Heart left ventricle (tissue), 16 donors: ENCODE measurements at places on chromosomes 4 and X. TPM values are rescaled to one million over a fixed set of nuclear protein-coding genes. Genes with fewer than 3 reads are reported as not detected.
A peak's percentile ranks its signal among the peaks of the same experiment; 100 is the strongest.

MAB21L2 gene
- total RNA-seq, result 0.32 TPM

RRH gene
- total RNA-seq, result 0.21 TPM

TBC1D8B gene
- total RNA-seq, result 2.5 TPM

DCK gene
- 12.6 TPM for total RNA-seq

TASL gene
- 0.21 TPM for total RNA-seq

FAM53A gene
- 2.3 TPM for total RNA-seq

RPA4 gene
- total RNA-seq, result 0.32 TPM

ARAP2 gene
- 9.4 TPM for total RNA-seq

ZNF280C gene
- total RNA-seq, result 2.6 TPM

DNA sequence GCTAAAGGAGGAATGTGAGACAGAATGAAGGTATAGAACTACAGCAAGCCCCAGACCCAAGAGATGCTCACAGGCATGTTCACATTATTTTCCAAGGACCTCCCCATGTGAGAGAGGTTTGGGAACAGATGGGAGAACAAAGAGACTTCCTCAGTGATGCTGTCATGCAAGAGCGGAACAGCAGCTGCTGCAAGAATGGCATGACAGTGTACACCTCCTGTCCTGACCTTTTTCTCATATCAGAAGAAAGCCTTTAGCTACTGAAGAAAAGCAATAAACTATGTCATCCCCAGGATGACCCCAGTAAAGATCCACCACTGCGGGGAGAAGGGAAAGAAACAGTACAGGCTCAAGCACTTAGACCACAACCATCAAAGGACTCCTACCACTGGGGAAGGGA, 7.2 kb downstream of the PRDM5 start:
- peaks cover 8% of the 10 kb centered on the region for H3K36me3 ChIP-seq
- DNase-seq, result no peak
- no peak overlapping the region for H3K27ac ChIP-seq
- H3K4me3 ChIP-seq, result no peak overlapping the region
- H3K27me3 ChIP-seq, result no peaks in the 10 kb centered on the region

DNA sequence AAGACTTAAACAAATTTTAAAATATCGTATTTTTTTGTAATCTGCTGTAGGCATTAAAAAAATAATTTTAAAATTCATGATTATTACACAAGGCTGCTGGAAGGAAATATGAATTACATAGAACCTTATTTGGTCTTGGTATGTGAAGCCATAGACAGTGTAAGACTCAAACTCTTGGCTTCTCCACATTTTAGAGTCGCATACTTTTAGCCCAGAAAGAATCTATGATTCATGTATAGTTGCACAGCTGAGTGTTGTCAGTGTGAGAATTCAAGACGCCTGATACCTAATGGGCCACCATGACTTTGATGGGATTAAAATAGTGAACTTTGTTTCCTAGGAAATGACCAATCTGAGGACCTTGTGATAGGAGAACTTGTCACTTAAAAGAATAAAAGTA, 1.4 kb downstream of the INTU start:
- DNase-seq, result no peak
- no peak overlapping the region for H3K27ac ChIP-seq
- H3K36me3 ChIP-seq, result no peaks in the 10 kb centered on the region
- H3K4me1 ChIP-seq, result no peaks in the 10 kb centered on the region

- no peaks in the 10 kb centered on the region for H3K36me3 ChIP-seq
- peaks cover 19% of the 10 kb centered on the region for H3K4me1 ChIP-seq
- peak; percentile 90 for DNase-seq
- no peak overlapping the region for H3K27ac ChIP-seq
- H3K27me3 ChIP-seq, result no peaks in the 10 kb centered on the region
Observed at GRCh38 chrX:275967-276580, 5.1 kb upstream of the PLCXD1 start.

GRCh38 chrX:77160301-77160700, 286.9 kb upstream of the FGF16 start:
- no peak for DNase-seq
- H3K27ac ChIP-seq, result no peak overlapping the region
- H3K27me3 ChIP-seq, result no peaks in the 10 kb centered on the region
- H3K4me3 ChIP-seq, result no peak overlapping the region

- H3K27me3 ChIP-seq, result no peaks in the 10 kb centered on the region
- peaks cover 10% of the 10 kb centered on the region for H3K4me1 ChIP-seq
- H3K4me3 ChIP-seq, result no peak overlapping the region
- no peaks in the 10 kb centered on the region for H3K36me3 ChIP-seq
Observed at GRCh38 chrX:37746218-37746941, 33.5 kb upstream of the CYBB start.

- H3K4me3 ChIP-seq, result no peak overlapping the region
- no peaks in the 10 kb centered on the region for H3K36me3 ChIP-seq
- H3K27me3 ChIP-seq, result no peaks in the 10 kb centered on the region
- no peak overlapping the region for H3K27ac ChIP-seq
- H3K4me1 ChIP-seq, result no peaks in the 10 kb centered on the region
- no peak for DNase-seq
Observed at GRCh38 chrX:118208481-118208880, 91.9 kb upstream of the KLHL13 start.

DNA sequence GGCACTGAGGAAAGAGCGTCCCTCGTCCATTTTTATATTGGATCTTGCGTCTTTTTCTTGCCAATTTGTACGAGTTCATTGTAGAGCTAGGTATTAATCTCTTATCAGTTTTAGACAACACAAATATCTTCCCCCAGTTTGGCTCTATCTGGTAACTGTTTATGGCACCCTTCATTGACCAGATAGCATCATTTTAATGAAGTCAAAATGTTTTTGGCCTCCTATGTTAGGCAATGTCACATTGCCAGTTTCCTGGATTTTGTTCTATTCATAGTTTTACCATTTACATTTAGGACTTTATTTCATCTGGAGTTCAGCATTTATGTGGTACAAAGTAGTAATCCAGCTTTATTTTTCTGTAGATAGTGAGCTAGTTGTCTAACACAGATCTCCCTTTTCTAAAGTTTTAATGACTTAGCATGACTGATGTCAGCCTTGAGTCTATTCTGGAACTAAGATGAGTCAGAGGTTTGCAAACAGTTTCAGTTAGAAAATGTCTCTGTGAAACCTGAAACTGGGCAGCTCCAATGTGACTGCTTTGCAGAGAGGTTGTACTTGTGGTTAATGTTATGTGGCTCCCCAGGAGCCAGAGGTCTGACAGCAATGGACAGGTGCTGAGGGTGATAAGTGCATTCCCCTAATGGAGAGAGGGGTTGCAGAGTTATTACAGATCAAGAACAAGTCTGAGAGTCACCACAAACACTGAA, 5.3 kb upstream of the STBD1 start:
- H3K4me1 ChIP-seq, result peaks cover 17% of the 10 kb centered on the region
- H3K36me3 ChIP-seq, result no peaks in the 10 kb centered on the region
- H3K4me3 ChIP-seq, result no peak overlapping the region
- H3K27ac ChIP-seq, result peak overlapping the region; percentile 47
- no peaks in the 10 kb centered on the region for H3K27me3 ChIP-seq
- DNase-seq, result no peak

DNA sequence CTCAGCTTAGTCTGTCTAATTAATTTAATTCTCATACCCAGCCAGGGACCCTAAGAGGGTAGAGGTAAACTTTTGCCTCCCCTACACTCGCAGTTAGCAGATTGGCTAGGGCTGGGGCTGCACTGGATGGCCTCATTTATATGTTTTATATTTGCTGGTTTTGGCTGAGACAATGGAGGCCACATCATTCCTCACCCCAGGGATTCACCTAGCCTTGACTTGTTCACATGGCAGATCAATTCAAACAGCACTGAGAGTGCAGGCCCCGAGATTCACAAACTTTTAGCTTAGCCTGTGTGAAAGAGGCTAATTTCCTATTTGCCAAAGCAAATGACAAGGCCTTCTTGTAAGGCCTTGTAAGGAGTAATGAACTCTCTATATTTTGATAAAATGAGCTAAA, 844.4 kb downstream of the ARAP2 start:
- H3K27me3 ChIP-seq, result no peaks in the 10 kb centered on the region
- H3K4me1 ChIP-seq, result no peaks in the 10 kb centered on the region
- no peak overlapping the region for H3K27ac ChIP-seq

DNA sequence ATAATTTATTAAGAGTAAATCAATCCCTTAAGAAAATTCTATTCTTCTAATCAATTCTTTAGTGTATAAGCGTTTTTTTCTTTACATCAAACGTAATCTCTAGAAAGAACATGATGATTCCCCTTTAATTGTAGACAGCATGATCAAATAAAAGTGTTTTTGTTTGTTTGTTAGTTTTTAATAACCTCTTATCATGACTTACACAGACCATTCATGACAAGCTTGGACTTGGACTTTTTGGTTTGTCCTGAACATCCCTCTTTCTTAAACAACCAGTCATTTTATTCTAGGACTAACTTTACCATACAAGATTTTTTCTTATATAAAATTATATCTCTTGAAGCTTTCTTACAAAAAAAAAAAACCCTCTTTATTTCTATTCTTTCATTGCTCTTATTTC, 344.6 kb upstream of the SPOCK3 start:
- no peaks in the 10 kb centered on the region for H3K27me3 ChIP-seq
- no peak overlapping the region for H3K27ac ChIP-seq
- no peaks in the 10 kb centered on the region for H3K4me1 ChIP-seq
- H3K4me3 ChIP-seq, result no peak overlapping the region
- H3K36me3 ChIP-seq, result no peaks in the 10 kb centered on the region

- H3K27ac ChIP-seq, result no peak overlapping the region
- H3K27me3 ChIP-seq, result no peaks in the 10 kb centered on the region
- peaks cover 6% of the 10 kb centered on the region for H3K4me1 ChIP-seq
- no peaks in the 10 kb centered on the region for H3K36me3 ChIP-seq
- no peak for DNase-seq
Observed at GRCh38 chr4:123127875-123128274, 205.5 kb upstream of the NUDT6 start.

DNA sequence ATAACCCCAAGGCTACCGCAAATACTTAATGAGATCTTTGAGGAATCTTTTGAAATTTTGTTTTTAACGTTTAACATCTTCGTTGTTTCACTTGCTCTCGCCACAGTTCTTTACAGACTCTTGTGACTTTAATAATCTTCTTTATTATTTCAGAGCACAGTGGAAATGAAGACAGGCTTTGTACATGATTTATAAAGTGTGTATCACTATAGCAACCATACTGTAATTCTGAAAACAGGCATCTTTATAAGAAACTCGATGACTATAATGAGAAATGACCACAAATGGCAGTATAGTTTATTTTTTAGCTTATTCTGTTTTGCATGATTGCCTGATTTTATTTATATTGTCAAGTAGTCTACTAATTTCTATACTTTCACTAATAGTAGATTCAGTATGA, 224.4 kb upstream of the GALNTL6 start:
- H3K27me3 ChIP-seq, result no peaks in the 10 kb centered on the region
- no peak overlapping the region for H3K4me3 ChIP-seq
- H3K27ac ChIP-seq, result no peak overlapping the region
- H3K36me3 ChIP-seq, result no peaks in the 10 kb centered on the region
- H3K4me1 ChIP-seq, result no peaks in the 10 kb centered on the region

DNA sequence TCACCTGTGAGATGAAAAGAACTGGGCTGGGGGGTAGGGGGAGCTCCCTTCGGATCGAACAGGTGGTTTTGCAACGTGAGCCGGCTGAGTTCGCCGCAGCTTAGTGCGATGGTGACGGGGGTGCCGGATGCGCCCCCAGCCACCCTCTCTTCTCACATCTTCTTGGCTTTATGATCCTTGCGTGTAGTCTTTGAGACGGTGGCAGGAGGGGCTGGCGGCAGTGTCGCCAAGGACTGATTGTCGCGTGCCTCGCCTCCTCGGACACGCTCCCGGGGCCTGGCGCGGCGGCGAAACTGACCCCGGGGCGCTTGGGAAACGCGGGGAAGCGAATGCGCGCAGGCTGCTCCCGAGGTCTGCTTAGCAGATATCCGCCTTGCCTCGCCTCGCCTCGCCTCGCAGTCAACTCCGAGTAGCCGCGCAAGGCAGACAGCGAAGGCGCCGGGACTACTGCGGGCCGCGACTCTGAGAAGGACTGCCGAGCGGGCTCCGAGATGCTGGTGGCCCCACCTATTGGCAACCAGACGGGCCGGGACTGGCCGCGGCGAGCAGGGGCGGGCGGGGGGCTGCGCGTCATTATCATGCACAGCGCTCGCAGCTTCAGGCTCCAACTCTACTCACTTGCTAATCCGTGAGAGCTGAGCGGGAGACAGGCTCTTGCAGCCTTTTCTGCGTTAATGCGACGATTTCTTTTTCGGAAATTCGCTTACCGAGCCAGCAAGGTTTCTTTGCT, 1.5 kb downstream of the GRID2 start:
- H3K36me3 ChIP-seq, result no peaks in the 10 kb centered on the region
- peak; percentile 29 for DNase-seq
- no peak overlapping the region for H3K27ac ChIP-seq
- peak overlapping the region; percentile 50 for H3K4me3 ChIP-seq
- H3K4me1 ChIP-seq, result peaks cover 6% of the 10 kb centered on the region
- H3K27me3 ChIP-seq, result peaks cover 67% of the 10 kb centered on the region

DNA sequence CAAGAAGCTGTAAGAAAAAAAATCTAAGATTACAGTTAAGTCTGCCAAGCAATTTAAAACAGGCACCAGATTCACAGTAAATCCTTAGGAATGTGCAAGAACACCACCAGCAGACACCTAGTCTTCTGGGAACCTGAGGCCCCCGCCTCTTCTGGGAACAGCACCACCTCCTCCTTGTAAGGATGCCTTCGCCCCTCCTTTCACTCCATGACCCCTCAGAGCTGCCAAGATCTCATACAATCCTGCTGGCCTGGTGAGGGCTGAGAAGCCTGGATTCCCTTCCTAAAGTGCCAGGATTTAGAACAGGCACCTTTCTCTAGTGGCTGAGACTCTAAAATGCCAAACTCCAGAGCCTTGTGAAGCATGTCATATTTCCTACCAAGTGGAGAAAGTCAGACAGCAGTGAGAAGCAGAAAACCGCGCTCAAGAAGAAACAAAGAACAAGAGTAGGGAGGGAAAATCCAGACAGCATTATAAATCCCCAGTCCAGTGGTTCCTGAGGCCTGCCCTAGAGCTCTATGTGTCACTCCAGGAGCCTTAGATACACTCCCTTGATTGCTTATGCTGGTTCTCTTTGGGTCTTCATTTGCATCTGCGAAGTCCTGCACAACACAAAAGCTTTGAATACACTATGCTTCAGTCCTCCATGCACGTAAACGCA, 166.4 kb downstream of the TSPAN5 start:
- no peaks in the 10 kb centered on the region for H3K36me3 ChIP-seq
- no peak overlapping the region for H3K4me3 ChIP-seq
- DNase-seq, result no peak
- no peaks in the 10 kb centered on the region for H3K27me3 ChIP-seq
- H3K27ac ChIP-seq, result no peak overlapping the region
- no peaks in the 10 kb centered on the region for H3K4me1 ChIP-seq

DNA sequence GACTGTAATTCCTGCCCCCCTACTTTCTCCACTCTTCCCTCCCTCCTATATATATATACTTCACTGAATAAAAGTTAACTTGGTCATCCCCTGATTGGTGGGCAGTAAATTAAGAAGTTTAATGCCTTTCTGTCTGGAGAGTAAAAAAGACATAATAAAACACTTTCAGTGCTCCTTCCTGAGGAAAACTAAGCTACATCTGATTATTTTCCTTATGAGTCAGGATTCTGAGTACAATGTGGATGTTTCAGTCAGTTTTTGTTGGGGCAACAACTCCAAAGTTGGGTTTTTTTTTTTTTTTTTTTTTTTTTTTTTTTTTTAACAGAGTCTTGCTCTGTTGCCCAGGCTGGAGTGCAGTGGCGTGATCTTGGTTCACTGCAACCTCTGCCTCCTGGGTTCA, 22.0 kb upstream of the SUPT20HL2 start:
- H3K27ac ChIP-seq, result no peak overlapping the region
- no peak for DNase-seq
- H3K27me3 ChIP-seq, result no peaks in the 10 kb centered on the region
- no peak overlapping the region for H3K4me3 ChIP-seq
- no peaks in the 10 kb centered on the region for H3K36me3 ChIP-seq
